ENCODE measurements at places on chromosomes 7 and 10.
A peak's percentile ranks its signal among the peaks of the same experiment; 100 is the strongest.

GRCh38 chr10:4688601-4689000 lies 137.4 kb upstream of the AKR1E2 start:
- no peak for DNase-seq

- no peak for DNase-seq
These were observed 118.6 kb downstream of the PLXNA4 start for GRCh38 chr7:132457658-132458057.

DNA sequence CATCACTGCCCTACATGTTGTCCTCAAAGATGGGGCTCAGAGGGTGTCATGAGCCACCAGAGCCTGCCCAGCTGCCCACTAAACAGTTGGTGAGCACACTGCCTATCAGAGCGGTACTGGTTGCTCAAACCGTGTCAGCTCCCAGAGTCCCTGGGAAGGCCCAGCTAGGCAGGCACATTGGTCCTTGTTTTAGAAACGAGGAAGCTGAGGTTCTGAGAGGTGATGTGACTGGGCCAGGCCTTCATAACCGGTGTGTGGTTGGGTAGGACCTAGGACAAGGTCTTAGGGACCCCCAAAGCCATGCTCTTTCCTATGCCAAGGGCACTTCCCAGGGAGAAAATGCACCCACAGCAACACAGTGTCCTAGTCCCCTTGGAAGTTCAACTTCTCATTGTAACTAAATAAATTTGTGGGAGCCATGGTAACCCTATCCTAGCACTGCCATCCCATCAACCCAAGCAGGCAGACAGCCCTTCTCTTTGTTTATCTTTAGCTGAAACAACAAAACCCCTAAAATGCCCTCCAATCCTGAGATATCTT lies 174.7 kb upstream of the PDE1C start:
- no peak for DNase-seq

GRCh38 chr7:154474903-154475520 lies 422.8 kb downstream of the DPP6 start:
- no peak for DNase-seq

DNA sequence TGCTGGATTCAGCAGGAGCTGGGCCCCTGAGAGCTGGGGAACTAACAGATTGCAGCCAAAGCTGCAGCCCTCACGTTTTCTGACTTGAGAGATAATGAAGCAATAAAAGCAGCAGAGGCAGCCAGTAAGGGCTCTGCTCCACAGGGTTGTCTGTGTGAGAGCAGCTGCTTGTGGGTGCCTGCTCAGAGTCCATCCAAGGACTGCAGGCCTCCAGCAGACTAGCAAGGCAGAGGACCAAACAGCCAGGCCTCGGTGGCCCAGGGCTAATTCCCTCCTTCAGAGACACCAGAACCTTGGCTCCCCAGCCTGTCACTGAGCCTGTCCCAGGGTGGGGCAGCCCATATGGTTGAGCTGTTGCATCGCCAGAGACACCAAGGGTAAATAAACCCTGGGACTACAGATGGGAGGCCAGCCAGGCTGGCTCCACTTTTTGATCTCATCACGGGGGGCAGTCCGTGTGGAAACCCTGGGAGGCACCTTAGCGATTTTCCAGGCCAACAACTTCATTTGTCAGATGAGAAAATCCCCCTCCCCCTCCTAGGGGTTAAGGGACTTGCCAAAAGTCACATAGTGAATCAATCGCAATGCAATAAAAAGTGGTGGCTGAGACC lies 229.2 kb downstream of the WDR11 start:
- no peak for DNase-seq

DNA sequence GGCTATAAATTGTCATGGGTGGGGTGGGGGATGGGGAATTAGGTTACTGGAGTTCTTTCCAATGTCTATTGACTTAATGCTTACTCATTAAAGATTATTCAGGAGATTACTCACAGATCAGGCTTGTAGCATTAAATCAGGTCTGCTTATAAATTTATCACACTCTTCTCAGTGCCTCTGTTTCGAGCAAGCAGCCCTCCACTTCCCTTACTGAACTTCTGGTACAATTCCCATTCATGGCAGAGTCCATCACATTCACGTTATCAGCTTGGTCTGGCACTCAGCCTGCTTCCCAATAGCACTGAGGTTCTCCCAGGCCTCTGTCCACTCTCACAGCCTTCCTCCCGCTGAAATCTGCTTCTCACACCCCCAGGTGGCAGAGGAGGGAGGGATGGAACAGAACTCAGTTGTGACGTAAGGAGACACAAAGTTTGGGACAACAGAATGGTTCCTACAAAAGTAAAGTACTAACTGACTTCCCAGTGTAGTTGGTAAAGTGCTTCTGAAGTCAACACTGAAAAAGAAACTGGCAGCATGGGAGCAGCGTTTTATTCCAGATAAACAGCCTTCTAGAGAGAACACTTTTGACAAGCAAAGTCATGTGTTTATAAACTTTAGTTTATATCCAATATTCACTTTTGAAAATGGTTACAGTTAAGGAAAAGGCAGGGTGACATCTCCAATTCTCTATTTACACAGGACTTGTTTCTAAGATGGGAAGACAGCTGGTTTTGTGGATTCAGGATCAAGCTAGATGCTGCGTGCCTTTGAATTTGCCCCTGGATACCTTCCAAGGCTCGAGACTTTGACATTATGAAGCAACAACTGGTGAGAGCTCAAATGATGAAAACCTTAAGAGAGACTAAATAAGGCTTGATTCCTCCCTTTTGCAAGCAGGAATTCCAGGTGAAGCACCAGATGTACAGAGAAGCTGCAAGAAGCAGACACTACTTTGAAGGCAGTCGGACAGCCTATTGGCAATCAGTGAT lies 81.4 kb downstream of the ATXN7L1 start:
- peak; percentile 51 for DNase-seq

- peak; percentile 91 for DNase-seq
These were observed 2.0 kb upstream of the PLCE1 start for GRCh38 chr10:93991596-93992284.

DNA sequence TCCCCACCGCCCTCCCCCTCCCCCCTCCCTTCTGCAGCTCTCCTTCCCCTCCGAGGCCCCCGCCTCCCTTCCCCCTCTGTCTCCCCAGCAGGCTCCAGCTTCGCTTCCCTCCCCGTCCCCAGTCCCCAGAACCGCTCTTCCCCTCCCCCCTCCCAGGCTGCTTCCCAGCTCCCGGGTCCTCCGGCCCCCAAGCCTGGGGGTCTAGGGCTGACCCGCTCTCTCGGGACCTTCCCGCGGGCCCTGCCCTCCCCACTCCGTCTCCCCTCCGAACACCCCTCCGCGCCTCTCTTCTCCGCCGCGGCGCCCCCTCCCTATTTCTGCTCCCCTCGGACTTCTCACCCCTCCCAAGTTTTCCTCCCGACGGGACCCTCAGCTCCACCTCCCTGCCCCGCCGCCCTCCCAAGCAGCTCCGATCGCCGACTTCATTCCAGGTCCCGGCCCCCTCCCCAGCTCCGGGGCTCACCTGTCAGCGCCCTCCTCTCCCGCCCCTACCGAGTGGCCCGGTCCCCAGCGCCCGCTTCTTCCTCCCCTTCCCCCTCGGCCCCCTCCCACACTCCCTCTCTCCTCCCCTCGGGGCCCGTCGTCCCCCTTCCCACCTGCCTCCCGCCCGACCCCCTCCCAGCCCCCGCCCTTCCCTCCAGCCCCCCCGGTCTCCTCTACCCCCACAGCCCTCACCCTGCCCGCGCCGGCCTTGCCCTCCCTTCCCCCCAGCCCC lies 990 bp downstream of the ZNF467 start:
- DNase-seq = no peak

DNA sequence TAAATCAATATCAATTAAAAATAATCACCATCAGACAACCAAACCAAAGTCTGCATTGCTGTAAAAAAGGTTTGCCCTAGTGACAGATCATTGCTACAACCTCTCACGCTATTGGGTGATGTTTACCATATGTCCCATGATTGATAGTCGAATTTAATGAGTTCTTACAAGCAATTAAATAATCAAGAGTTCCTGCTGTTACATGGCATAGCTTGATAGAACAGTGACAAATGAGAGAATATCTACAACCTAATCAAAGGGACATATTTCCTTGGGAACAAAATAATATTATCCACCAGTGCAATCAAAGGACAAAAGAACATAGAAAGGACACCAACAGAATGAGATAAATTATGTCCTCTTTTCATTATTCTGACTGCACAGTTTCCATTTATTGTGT lies 387.4 kb downstream of the ETV1 start:
- no peak for DNase-seq

- DNase-seq = no peak
These were observed 266.0 kb downstream of the AUTS2 start for GRCh38 chr7:69864274-69864673.

DNA sequence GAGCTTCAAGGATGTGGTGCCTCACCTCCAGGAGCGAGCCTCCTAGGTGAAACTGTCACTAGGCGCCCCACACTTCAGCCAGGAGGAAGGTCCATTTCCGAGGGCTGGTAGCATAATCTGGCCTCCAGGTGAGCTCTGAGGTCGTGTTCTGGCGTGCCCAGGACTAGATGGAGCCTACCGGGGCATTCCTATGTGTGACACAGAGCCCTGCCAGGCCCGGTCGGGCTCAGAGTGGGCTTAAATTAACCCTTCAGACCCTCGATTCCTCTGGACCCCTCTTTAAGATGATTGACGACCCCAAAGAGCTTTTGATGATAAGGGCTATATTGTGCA lies 233.1 kb downstream of the EBF3 start:
- no peak for DNase-seq

DNA sequence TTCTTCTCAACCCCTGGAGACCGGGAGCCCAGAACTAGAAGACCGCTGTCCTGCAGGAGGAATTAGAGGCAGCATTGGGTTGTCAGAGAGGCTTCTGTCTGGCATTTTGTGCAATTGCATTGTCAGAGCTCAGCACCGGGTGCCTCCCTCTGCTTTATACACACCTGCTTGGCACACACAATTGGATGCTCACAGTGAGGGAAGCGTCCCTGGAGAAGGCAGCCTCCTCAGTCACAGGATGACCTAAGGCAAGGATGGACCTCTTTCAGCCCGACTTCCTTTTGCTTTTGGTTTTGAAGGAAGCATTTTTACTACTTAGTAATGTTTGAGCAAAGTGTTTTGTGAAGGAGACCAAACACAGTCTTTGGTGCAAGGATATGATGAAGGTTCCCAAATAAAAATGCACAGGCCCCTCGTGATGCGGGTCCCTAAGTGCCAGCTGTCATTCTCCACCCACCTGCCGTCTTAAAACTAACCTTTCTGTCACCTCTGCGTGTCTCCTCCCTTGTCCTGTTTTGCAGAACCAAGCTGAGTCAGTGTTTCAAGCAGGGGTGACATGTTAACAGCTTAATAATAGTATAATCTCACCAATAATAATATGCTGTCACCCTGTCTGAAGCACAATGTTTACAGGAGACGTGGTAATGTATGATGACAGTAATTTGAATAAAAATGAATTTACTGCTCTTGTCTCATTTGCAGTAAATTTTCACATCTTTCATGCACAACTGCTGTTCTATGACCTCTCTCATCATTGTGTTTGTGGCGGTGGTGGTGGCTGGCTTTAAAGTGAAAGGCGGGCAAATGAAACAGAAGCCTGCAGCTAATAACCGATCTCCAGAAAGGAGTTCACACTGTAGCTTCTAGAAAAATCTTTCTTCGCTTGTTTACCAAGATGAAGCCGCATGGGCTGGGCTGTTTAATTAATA lies 430.2 kb upstream of the MKI67 start:
- no peak for DNase-seq

- no peak for DNase-seq
These were observed 11.4 kb upstream of the NACAD start for GRCh38 chr7:45099891-45100760.

All from EL (cell line).